ENCODE measurements at places on chromosomes 4 and X.

- no peak for DNase-seq
Measured at GRCh38 chr4:175998782-175999181, 66.9 kb upstream of the WDR17 start.

GRCh38 chr4:168877511-168878491 lies 132.3 kb downstream of the CBR4 start:
- no peak for DNase-seq

GRCh38 chr4:139700568-139700967 lies 34.9 kb downstream of the MGST2 start:
- DNase-seq = no peak

GRCh38 chrX:11151799-11152559 lies 40.8 kb downstream of the HCCS start:
- DNase-seq = peak; percentile 24

DNA sequence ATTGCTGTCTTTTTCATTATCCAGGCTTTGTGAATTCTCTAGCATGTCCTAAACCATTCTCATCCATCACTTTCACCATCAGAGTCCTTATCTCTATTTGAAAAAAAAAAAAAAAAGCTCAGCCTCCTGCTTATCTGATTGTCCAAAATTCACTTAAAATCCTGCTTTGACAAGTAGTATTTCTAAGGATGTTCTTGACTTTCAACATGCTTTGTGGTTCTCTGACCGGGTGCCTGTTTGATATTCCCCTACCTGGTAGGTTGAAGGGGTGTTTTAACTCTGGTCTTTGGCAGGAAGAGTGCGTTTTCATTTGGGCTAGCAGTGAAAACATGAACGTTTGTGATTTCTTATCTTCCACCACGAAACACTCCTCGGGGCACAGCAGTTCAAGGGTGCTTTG lies 17.3 kb upstream of the BBS12 start:
- no peak for DNase-seq

DNA sequence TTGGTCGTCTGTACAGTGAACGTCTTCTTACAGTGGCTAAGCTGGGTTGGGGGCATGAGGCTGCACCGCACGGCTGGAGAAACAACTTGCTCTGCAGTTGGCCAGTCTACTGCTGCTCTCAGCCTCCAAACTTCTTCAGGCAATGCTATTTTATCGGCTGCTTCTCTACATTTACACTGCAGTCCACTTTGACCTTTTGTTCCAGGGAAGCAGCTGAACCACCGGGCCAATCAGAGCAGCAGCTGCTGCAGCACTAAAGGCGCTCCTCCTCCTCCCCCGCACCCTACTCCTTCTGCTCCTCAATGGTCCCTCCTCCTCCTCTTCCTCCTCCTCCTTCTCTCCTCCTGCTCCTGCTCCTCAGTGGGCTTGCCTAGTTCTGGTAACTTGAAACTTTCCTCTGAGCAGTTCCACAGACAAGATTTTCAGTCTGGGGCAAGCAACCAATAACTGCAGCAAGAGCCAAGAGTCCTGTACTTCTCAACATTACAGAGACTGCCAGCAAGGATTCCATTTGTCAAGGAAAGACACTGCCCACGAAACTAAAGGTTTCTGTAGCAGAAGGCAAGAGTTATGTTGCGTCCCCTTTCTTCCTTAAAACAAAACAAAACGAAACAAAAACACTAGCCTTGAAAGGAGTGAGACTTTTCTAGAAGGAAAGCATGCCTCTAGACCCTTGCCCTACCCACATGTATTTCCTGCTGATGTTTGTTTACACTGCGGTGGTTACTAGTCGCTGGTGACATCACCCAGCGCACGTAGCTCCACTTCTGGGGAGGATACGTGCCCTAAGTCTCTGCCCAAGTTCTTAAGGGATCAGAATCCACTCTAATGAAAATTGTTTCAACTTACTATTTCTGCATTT lies 125.7 kb upstream of the NAP1L5 start:
- peak; percentile 31 for DNase-seq

DNA sequence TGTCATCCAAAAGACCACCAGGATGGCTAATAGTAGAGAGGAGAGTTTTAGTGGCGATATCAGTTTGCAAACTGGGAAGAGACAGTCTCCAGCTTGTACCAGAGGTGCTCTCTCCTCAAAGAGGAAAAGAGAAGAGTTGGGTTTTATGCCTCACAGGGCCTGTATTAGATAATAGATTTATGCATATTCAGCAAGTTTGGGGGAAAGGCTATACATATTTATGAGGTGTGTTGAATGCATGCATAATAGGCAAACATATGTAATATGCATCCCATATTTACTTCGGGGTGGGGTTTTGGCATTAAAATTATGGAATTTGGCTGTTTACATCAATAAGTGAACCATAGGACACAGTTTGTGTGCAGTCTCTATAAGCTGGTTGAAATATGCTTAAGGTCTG lies 22.8 kb upstream of the ADGRL3 start:
- DNase-seq = no peak

DNA sequence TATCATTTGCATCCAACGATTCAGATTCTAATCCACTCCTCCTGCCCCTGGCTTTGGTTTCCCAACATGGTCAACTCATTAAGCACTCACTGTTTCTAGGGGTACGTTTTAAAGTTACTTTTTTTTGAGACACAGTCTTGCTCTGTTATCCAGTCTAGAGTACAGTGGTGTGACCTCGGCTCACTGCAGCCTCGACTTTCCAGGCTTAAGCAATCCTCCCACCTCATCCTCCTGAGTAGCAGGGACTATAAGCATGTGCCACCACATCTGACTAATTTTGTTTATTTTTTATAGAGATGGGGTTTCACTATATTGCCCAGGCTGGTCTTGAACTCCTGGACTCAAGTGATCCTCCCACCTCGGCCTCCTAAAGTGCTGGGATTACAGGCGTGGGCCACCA lies 48.9 kb downstream of the TMEM156 start:
- no peak for DNase-seq
